ENCODE measurements at places on chromosomes 13 and 19. TPM values are rescaled to one million over a fixed set of nuclear protein-coding genes. Genes with fewer than 3 reads are reported as not detected.

Gene MBD3L3
- total RNA-seq, result not detected

Gene FFAR3
- total RNA-seq, result 0.45 TPM

Gene MADCAM1
- 0.74 TPM for total RNA-seq

Gene ELL
- 16.7 TPM for total RNA-seq

Gene SYDE1
- 23.7 TPM for total RNA-seq

Gene KIR2DL1
- total RNA-seq, result not detected

DNA sequence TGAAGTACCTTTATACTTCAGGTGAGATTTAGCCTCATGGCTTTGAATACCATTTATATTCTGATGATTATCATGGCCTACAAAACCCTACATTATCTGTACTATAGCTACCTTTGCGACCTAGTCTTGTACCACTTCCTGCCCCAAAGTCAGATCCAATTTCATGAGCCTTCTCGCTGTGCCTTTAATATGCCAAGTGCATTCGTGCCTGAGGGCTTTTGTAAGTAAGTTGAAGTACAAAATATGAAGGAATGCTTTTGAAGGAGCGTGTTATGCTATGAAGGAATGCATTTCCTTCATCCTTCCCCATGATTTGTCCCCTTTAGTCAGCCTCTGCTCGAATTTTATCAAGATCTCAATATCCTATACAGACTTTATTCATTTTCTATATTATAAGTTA, 9.2 kb upstream of the RASL11A start:
- DNase-seq, result no peak

- DNase-seq, result no peak
Observed at GRCh38 chr13:98685146-98685545, 67.3 kb downstream of the SLC15A1 start.

- DNase-seq, result no peak
Observed at GRCh38 chr13:34165158-34165557, 347.2 kb downstream of the RFC3 start.

DNA sequence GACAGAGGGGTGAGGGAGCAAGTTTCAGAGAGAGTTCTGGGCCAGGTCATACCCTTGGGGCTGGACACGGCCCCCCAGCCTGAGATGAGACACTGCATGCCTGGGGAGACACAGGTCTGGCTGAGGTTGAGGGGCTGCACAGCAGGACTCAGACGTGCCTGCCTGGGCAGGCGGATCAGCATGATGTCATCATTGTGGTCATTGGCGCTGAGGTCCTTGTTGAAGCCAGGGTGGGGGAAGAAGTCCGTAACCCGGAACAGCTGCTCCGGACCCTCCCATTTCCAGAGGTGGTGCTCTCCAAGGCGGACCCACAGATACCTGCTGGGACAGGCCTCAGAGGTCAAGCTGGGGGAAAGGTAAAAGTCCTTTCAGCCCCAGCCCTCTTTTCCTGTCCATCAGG, 5.0 kb upstream of the KLK8 start:
- no peak for DNase-seq

DNA sequence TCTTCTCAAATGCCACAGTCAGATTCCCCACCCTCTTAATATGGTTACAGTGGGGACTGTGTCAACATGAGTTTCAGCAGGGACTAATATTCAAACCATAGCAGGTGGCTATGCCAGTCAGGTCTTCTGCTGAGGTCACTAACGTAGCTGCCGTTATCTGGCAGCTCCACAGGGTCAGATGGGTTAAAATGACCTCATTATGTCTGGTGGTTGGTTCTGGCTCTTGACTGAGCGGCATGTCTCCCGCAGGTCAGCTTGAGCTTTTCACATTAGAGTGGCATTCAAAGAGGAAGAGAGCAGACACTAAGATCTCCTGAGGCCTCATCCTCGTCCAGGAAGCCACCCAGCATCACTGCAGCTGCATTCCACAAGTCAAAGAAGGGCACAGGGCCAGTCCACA, 21.4 kb upstream of the IPO5 start:
- no peak for DNase-seq

GRCh38 chr13:74289861-74290773, 155.9 kb upstream of the KLF12 start:
- DNase-seq, result no peak

GRCh38 chr19:16274447-16274846, 50.2 kb upstream of the KLF2 start:
- no peak for DNase-seq

DNA sequence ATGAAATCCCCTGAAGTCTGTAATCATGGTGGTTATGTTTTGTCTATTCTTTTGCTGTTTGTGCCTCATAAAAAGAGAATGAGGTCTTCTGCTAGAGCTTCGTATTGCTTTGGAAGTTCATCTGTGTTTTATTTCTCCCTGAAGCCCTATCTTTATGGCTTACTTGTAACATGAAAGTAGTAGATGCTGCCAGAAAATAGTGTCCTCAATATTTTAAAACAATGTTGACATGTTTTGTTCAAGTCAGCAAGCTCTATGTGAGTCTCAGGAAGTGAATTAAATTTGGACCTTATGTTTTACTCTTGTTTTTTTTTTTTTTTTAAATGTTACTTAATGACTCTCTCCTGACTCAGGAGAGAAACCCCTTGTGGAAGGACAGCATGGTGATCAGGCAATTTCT, 130.5 kb downstream of the B3GLCT start:
- DNase-seq, result no peak

DNA sequence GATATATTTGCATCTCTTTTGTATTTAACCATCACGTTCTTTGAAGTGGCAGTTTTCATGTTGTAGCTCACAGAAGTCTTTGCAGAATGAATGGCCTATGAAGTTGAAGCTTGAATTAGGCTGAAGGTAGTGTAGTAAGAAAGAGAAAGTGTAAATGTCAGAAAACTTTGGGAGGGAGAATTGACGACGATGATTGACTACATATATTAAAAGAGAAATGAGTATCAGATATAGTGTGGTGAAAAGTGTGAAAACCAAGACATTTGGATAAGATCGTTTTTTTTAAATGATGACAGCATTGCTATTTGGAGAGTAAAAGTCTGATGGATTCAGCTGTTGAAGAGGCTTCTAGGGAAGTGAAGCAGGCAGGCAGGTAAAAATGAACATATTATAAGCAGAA, 14.6 kb upstream of the GPC5 start:
- no peak for DNase-seq

- no peak for DNase-seq
Observed at GRCh38 chr13:30034458-30034795, 184.0 kb upstream of the UBL3 start.

- DNase-seq, result no peak
Observed at GRCh38 chr13:23427342-23427843, 6.1 kb downstream of the SACS start.

GRCh38 chr19:17687141-17687856, 855 bp downstream of the UNC13A start:
- no peak for DNase-seq

- DNase-seq, result no peak
Observed at GRCh38 chr19:5246554-5247155, 94.0 kb downstream of the PTPRS start.

DNA sequence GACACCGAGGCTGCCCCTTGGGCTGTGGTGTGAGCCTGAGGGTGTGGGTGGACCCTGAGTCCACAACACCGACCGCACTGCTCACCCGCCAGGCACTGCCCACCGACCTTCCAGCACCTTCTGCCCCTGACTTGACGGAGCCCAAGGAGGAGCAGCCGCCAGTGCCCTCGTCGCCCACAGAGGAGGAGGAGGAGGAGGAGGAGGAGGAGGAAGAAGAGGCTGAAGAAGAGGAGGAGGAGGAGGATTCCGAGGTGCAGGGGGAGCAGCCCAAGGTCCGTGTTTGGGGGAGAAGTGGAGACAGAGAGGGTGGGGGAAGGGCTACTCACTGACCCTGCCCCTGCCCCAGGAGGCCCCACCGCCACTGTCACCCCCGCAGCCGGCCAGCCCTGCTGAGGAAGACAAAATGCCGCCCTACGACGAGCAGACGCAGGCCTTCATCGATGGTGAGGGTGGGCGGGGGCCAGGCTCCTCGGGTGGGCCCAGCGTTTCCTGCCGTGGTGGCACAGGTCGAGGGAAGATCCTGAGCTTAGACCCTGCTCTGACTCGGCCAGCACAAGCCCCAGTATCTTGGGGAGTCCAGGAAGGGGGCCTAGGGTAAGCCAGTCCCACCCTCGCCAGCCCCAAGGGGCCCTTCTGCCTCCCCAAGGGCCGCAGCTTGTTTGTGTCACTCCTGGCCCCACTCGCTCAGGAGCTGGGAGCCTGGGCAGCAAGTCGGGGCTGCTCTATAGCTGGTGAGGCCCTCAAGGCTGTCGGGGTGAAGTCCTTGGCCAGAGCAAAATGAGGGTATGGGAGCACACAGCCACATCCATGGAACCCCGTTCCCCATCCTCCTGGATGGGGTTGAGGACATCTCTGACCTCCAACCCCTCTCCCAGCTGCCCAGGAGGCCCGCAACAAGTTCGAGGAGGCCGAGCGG, 12.2 kb downstream of the PRKCSH start:
- DNase-seq, result no peak
